H1 (cell line): ENCODE measurements at places on chromosomes 4 and X. TPM values are rescaled to one million over a fixed set of nuclear protein-coding genes. Genes with fewer than 3 reads are reported as not detected.

ACE2 gene
- polyA plus RNA-seq = 0.02 and 0.06 TPM in 2 replicates

ASB12 gene
- polyA plus RNA-seq = 1.7 and 2.1 TPM in 2 replicates

GPR82 gene
- not detected in 2 replicates for polyA plus RNA-seq

OPHN1 gene
- polyA plus RNA-seq = 1.2 and 1.8 TPM in 2 replicates

AWAT2 gene
- polyA plus RNA-seq = not detected in 2 replicates

THAP6 gene
- polyA plus RNA-seq = 2.9 and 3.3 TPM in 2 replicates

OTUD6A gene
- polyA plus RNA-seq = 0.09 and 0.27 TPM in 2 replicates

ETDA gene
- polyA plus RNA-seq = not detected in 2 replicates

HMGN5 gene
- 3.3 and 6.0 TPM in 2 replicates for polyA plus RNA-seq

UGT2B15 gene
- polyA plus RNA-seq = not detected in 2 replicates

COL4A5 gene
- 30.2 and 30.3 TPM in 2 replicates for polyA plus RNA-seq

CXCL6 gene
- polyA plus RNA-seq = 6.3 and 10.2 TPM in 2 replicates

RAB41 gene
- polyA plus RNA-seq = not detected in 2 replicates

PYURF gene
- 22.2 and 31.6 TPM in 2 replicates for polyA plus RNA-seq

CCNB3 gene
- polyA plus RNA-seq = 0.30 and 0.31 TPM in 2 replicates

RHOH gene
- 2.5 and 5.9 TPM in 2 replicates for polyA plus RNA-seq

TBC1D8B gene
- 0.71 and 0.91 TPM in 2 replicates for polyA plus RNA-seq

P2RY10 gene
- not detected in 2 replicates for polyA plus RNA-seq

AKAP4 gene
- polyA plus RNA-seq = not detected in 2 replicates

TCEAL8 gene
- 17.9 and 47.2 TPM in 2 replicates for polyA plus RNA-seq

ENPP6 gene
- polyA plus RNA-seq = 0.08 and 0.11 TPM in 2 replicates

PPAT gene
- 15.6 and 24.5 TPM in 2 replicates for polyA plus RNA-seq

TACR3 gene
- polyA plus RNA-seq = 0.22 and 0.30 TPM in 2 replicates

PARM1 gene
- 2.0 and 2.3 TPM in 2 replicates for polyA plus RNA-seq

ARL9 gene
- polyA plus RNA-seq = 0.31 and 0.60 TPM in 2 replicates

RNF212 gene
- polyA plus RNA-seq = 3.7 and 5.4 TPM in 2 replicates

DHX15 gene
- polyA plus RNA-seq = 89.2 and 126 TPM in 2 replicates

IQCM gene
- not detected in 2 replicates for polyA plus RNA-seq

AR gene
- 7.1 and 7.2 TPM in 2 replicates for polyA plus RNA-seq

DNAAF6 gene
- polyA plus RNA-seq = not detected in 2 replicates

ARHGEF6 gene
- 2.1 and 3.7 TPM in 2 replicates for polyA plus RNA-seq

GALNTL6 gene
- polyA plus RNA-seq = 0.03 and 0.22 TPM in 2 replicates

EPGN gene
- not detected in 2 replicates for polyA plus RNA-seq

GNRHR gene
- polyA plus RNA-seq = not detected in 2 replicates

CCDC110 gene
- polyA plus RNA-seq = 0.33 and 0.36 TPM in 2 replicates

TMPRSS11B gene
- polyA plus RNA-seq = not detected in 2 replicates

BMPR1B gene
- polyA plus RNA-seq = 0.13 and 0.14 TPM in 2 replicates

STOX2 gene
- 5.5 and 10.5 TPM in 2 replicates for polyA plus RNA-seq

PNCK gene
- polyA plus RNA-seq = 6.3 and 13.9 TPM in 2 replicates

FAM47B gene
- polyA plus RNA-seq = not detected in 2 replicates

MRPS18C gene
- polyA plus RNA-seq = 14.3 and 22.6 TPM in 2 replicates

UGT8 gene
- polyA plus RNA-seq = 11.0 and 16.9 TPM in 2 replicates

STARD8 gene
- polyA plus RNA-seq = 1.8 and 2.8 TPM in 2 replicates

BRS3 gene
- not detected in 2 replicates for polyA plus RNA-seq

LRIT3 gene
- polyA plus RNA-seq = 0.11 TPM in 2 replicates

PUDP gene
- polyA plus RNA-seq = 21.8 and 30.2 TPM in 2 replicates

C4orf36 gene
- 1.2 and 1.4 TPM in 2 replicates for polyA plus RNA-seq

USP26 gene
- polyA plus RNA-seq = not detected in 2 replicates

NHS gene
- polyA plus RNA-seq = 2.2 and 2.5 TPM in 2 replicates

DAPP1 gene
- polyA plus RNA-seq = not detected in 2 replicates
